ENCODE measurements at places on chromosomes 6 and 20.

GRCh38 chr20:33460711-33461110 lies 17.1 kb upstream of the SNTA1 start:
- DNase-seq, result no peak

DNA sequence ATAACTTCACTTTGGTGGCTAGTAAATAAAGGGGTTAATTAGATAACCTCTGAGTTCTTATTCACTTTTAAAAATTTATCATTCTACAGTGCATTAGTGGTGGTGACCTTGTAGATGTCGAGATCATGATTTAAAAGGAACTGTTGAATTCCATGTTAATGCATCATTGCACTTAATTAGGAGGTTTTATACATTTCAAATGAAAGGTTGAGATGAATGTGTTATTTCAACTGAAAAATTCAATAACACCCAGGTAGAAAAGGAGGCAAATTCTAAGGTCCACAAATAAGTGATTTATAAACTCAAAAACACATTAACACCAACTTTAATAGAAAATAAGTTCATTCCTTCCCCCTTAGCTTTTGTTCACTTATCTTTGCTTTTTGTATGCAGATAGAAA lies 58.3 kb upstream of the TMEM170B start:
- DNase-seq, result no peak

- peak; percentile 89 for DNase-seq
Observed at GRCh38 chr6:7978736-7979135, 68.1 kb upstream of the TXNDC5 start.

- no peak for DNase-seq
Observed at GRCh38 chr20:40606237-40606636, 82.8 kb downstream of the MAFB start.

DNA sequence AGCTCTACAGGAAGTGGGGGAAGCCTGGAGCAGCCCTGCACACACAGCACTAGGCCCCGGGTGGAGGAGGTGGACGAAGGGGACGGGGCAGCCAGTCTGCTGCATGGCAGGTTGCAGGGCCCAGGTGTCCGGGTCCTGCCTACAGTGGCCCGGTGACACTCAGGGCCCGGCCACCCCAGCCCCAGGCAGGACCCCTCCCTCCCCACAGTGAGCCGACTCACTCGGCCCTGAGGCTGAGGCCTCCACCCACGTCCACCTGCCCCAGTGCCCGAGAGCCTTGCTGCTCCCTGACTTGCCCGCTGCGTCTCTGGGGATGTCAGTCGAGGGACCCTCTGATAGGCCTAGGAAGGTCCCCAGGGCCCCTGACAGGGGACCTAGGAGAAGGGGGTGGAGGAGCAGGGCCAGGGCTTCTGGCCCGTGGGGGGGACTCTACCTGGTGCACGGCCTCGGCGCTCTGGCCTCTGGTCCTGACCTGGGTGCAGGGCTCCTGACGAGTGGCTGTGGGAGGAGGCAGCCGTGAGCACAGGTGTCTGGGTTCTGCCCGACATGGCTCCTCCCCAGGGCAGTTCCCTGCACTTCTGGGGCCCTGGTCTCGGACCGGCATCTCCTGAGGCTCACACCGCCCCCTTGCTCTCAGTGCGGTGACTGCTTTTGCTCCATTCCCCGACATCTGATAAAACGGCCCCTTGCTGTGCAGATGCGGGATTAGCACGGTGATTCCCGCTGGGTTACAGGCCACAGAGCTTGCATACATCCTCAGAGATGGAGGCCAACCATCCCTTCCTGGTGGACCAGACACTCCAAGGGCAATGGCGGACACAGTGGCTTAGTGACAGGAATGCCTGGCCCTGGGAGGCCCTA lies 20.1 kb downstream of the FRMD1 start:
- DNase-seq, result no peak

- DNase-seq, result no peak
Observed at GRCh38 chr20:1888796-1889463, 6.3 kb upstream of the SIRPA start.

DNA sequence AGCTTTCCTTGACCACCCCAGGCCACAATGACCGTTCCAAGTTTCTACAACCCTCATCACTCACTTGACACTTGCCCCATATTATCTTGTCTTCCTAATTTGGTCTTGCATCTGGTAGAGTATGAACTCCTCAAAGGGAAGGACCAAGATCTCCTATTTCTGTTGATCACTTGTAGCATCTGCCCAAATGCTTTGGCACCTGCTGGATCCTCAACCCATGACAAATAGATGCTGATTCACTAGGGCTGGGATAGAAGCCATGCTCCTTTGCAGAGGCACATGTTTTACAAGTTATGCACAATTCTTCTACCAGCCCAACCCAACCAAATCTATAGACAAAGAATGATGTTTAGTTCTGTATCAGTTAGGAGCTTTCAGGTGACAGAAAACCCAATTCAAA lies 110.7 kb downstream of the UNC5CL start:
- DNase-seq, result no peak

DNA sequence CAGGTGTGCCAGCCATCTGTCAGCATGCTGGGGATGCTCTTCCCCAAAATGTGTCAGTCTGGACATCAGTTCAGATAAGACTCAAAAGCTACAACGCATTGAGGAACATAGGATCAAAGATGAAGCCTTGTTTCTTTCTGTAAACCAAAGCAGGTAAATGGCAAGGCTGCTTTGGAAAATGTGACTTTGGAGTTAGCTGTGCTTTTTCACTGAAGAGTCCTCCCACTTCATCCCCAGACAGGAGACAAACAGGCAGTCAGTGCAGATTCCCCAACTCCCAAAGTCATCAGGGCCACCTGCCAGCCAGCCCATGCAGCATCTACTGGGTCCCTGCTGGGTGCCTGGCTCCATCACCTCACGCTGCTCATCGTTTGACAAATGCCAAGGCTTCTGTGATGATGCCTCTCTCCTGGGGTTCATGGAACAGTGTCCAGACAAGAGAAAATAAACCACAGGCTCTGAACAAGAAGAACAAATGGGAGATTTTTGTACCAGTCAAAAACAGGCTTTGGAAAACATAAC lies 205.0 kb upstream of the BTBD3 start:
- no peak for DNase-seq

DNA sequence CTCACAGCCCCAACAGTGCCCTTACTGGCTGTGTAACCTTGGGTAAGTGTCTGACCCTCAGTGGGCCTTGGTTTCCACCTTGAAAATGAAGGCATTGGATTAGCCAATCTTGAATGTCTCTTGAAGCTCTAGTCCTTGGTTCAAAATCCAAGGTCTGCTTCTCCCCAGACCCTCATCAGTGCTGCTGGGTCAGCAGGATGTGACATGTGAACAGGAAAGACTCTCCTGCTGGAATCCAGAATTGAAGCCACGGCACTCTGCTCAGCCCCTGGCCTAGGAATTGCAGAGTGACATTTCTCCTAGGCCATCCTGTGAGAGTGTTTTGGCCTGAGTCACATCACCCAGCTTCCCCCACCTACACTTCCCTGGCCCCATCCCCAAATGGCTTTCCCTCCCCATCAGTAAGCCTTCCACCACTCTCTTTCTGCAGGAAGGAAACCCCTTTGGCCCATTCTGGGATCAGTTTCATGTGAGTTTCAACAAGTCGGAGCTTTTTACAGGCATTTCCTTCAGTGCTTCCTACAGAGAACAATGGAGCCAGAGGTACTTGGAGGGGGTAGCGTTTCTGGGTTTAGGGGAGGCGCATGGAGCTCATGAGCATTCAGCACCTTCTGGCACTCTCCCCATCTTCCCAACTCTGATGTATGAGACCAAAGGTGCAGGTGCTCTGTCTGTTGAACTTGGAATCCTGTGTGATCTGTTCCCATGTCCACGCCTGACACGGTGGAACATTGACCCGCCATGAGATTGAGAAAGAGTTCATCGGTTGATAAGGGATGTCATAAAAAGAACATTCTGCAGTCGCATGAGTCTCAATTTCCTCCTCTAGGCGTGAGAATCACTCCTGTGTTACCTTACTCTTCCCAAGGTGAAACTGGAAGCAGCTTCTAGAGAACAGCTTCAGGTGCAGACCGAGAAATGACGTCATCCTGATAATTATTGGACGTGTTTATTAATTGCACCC lies 8.8 kb downstream of the POFUT1 start:
- no peak for DNase-seq

GRCh38 chr6:42615518-42615917 lies 51.7 kb downstream of the UBR2 start:
- no peak for DNase-seq

GRCh38 chr6:3392930-3393835 lies 63.7 kb downstream of the SLC22A23 start:
- DNase-seq, result no peak

- DNase-seq, result peak; percentile 99
Observed at GRCh38 chr6:52503851-52504781, 72.7 kb downstream of the TRAM2 start.

DNA sequence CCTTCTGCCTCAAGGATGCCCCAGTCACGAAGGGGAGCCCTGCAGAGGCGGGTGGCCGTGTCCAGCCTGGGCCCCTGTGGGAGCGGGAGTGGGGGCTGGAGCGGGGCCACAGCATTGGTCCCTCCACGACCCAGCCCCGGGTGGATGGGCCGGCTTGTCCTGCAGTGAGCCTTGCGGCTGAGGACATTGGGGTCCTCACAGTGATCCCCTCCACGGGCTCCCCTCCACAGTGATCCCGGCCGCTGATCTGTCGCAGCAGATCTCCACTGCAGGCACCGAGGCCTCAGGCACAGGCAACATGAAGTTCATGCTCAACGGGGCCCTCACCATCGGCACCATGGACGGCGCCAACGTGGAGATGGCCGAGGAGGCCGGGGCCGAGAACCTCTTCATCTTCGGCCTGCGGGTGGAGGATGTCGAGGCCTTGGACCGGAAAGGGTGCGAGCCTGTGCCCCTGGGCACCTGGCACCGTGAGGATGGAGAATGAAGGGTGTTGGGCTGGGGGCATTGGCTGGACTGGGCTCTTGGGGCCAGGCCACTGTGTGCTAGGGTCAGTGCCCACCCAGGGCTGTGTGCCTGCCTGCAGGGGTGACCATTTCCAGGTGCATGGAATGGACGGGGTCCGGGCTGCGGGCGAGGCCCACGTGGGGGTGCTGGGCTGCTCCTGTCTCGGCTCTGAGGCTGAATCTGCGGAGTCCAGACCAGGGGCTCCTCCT lies 44.4 kb downstream of the PYGB start:
- no peak for DNase-seq

GRCh38 chr6:108748959-108749358 lies 99.3 kb upstream of the ARMC2 start:
- DNase-seq, result no peak

DNA sequence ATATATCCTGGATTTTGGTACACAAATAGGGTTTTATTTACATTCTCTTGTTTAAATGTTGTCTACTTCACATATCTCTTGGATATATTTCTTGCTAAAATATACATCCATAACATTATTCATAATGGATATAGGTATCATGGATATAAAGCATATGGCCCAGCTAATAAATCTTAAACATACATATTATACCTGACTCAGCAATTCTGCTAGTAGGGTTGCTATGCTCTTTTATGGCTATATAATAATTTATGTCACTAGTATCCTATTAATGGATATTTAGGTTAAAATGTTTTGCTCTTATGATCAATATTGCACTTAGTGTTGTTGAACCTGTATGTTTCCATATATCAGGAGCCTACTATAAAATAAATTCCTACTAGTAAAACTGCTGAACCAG lies 375.5 kb downstream of the LMBRD1 start:
- no peak for DNase-seq

DNA sequence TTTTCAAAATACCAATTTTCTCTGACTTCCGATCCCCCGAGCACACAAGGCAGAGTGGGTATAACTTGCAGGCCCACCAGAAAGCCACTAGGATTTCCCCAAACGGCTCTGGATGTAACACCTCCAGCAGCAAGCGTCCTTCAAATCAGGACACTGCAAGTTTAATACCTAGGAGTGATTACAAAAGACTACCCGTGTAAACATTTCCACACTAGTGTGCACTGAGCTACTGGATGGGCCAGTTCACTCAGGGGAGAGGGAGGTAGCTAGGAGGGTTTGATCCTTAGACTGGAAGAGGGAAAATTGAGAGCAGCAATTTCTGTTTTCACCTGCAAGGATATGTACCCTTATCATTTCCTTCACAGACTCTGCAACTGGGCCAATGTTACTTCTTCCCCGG lies 91.8 kb upstream of the AGPAT4 start:
- no peak for DNase-seq

GRCh38 chr6:134117409-134117808 lies 65.0 kb upstream of the SLC2A12 start:
- no peak for DNase-seq

- DNase-seq, result no peak
Observed at GRCh38 chr20:49691818-49692568, 21.7 kb downstream of the B4GALT5 start.

- DNase-seq, result peak; percentile 75
Observed at GRCh38 chr20:46255440-46256104, 52.7 kb downstream of the CDH22 start.

- DNase-seq, result no peak
Observed at GRCh38 chr20:41110930-41111577, 26.3 kb upstream of the PLCG1 start.

DNA sequence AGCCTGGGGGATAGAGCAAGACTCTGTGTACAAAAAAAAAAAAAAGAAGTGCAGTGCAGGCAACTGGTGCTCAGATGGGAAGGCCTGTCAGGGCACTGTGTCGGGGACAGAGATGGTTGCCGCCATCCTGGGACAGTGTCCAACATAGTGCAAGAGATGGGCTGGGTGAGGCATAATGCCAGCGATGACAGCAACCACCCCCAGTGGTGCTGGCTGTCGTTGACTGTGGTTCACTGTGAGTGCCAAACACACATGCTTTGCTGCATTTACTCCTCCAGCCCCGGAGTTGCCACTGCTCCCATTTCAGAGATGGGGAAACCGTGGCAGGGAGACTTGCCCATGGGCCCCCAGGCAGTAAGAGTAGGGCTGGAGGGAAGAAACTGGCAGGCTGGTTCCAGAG lies 5.2 kb upstream of the C20orf203 start:
- DNase-seq, result no peak

GRCh38 chr20:53576586-53577318 lies 16.9 kb downstream of the ZNF217 start:
- no peak for DNase-seq

Data from RCC 7860 (cell line).